ENCODE measurements at places on chromosomes 5 and 9. TPM values are rescaled to one million over a fixed set of nuclear protein-coding genes. Genes with fewer than 3 reads are reported as not detected.

DNA sequence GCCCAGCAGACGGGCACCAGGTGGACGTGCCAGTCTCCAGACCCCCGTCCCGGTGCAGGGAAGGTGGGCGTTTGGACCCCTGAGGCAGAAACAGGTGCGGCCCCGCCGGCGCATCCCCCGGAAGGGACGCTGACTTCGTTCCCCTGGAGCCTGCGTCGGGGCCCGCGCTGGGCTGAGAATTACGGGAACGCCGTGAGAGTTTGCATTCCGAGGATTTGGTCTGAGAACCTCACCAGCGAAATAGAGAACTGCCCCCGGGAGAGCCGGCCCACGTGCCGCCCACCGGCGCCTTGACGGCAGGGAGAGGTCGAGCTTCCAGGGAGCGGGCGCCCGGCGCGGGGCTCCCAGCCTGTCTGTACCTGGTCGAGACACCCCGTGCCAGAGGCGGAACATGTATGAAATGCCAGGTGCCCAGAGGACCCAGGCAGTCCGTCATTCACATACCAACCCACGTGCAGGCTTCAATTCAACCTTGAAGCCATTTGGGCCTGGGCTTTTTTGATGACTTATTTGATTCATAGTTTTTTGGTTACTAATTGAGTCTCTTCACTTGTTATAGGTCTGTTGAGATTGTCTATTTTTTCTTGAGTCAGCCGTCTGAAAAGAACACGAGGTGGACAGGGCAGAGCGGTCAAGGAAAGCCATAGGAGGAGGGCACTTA lies 877 bp upstream of the CAMSAP1 start:
- DNase-seq = no peak

- DNase-seq = no peak
Measured at GRCh38 chr5:141623611-141624010, 4.8 kb upstream of the DIAPH1 start.

DNA sequence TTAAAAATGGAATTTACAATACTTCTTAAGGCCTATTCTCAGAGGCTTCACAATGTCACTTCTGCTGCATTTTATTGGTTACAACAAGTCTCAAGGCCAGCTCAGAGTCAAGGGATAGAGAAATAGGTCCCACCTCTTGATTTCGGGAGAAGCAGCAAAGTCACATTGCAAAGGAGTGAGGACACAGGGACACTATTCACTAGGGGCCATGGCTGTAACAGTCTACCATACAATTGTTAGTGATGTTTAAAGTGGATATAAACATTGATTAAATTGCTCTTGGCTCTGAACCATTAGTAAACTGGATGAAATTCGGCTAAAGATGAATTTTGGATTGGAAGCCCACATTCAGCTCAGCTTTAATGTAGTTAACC lies 21.7 kb upstream of the CMBL start:
- DNase-seq = no peak

GRCh38 chr5:115815693-115816225 lies 700 bp downstream of the CDO1 start:
- DNase-seq = no peak

DNA sequence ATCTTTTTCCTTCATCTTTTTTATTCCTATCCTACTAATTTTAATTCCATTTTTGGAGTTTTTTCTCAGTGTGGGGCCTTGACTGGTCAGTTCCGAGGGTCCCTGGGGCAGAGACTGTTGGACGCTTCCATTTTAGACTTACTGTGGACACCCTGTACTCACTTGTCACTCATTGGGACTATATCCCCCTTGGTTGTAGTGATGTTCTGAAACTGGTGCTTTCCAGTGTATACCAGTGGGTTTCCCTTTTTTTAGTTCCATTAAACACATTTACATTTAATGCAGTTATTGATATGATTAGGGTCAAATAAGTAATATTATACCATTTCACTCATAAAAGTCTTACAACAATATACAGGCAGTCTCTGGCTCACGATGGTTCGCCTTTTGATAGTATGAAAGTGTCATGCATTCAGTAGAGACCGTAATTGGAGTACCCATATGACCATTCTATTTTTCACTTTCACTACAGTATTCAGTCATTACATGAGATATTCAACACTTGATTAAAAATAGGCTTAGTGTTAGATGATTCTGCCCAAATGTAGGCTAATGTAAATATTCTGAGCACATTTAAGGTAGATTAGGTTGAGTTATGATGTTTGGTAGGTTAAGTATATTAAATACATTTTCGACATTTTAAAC lies 46.0 kb downstream of the CNOT6 start:
- DNase-seq = no peak

DNA sequence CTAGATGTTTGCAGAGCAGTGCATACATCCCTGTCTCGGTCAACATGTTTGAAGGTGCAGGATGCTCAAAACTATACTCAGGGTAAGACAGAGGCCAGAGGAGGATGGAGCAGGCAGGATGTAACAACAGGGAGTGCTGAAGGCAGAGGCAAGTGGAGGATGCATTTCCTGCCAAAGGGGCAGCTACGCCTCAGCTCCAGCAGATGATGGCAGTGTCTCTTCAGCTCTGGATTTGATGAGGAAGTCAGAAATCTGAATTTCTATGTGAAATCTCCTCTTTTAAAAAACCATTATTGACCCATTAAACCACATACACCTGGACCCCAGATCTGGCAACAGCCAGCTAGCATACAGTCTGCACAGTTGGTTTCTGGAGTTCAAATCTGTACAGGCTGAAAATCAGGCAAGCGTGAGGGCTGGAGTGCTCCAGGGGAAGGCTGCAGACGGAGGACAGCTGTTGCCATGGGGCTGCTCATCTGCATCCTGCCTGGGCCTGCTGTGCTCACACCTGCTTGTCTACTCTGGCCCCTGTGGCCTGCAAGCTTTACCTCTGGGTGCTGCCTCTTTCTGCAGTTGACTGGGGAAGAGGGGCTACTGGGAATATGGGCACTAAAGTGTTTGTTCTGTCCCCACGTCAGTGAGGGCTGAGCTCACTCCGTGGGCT lies 152.9 kb upstream of the SLC28A3 start:
- DNase-seq = no peak

- DNase-seq = no peak
Measured at GRCh38 chr9:28999806-29000205, 1426.5 kb upstream of the C9orf72 start.

DNA sequence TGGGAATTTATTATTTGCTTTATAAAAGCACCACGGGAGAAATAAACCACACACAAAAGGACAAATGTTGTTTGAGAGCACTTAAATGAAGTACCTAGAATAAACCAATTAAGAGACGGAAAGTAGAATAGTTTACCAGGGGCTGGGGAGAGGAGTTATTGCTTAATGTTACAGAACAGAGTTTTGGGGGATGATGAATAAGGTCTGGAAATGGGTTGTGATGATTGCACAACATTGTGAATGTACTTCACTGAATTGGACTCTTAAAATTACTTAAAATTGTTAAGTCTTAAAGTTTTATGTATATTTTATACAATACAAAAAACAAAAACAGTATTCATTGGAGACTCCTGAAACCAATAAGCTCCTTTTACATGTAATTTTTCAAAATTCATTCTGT lies 1.5 kb downstream of the ZBTB43 start:
- no peak for DNase-seq

DNA sequence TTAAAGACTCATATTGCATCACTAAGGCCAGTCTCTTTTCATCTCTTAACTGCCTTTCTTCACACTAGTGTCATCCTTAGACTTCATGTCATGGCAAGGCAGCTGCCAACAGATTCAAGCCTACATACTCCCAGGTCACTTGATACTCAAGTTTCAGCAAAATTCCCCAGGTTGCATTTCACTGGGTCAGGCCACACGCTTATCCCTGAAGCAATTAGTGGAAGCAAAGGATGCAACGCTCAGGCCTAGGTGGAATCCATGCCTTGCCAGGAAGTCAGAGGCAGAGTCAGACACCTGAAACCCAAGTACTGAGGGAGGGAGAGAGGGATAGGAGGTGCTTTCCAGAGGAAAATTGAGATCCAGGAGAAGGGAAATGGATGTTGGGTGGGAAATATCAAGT lies 28.9 kb downstream of the YIPF5 start:
- no peak for DNase-seq

GRCh38 chr5:124599028-124599973 lies 147.1 kb downstream of the ZNF608 start:
- DNase-seq = no peak

DNA sequence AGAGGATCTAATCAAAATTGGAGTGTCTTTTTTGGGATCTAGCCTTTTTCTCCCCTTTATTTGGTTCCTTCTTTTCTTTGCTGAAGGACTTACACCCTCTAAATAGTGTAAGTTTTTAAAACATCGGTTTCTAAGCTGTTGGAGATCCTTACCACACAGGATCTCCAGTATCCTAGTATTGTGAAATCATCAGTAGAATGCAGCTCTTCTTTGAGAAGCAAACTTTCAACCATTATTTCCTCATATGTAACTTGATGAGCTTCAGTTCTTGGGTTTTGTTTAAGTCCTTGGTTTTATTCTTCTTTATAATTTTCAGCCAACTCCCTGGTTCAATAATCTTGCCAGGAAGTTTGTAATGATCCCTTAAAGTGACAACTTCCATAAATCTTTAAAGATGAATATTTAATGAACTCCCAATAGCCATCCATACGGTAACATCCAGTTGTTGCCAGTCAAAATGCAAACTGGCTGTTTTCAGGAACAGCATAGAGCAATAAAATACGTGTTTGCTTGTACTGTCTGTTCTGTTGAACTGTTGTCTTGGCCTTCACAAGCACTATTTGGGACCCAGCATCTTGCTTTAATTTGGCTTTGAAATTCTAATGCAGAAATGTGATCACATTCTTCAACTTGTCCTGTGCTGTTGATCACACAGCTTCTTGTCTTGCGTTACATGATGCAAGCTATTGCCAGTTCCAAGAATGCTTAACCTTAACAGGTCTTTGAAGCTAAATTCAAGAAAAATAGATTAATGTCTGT lies 34.8 kb upstream of the TTC23L start:
- DNase-seq = no peak

- no peak for DNase-seq
Measured at GRCh38 chr5:33789567-33789957, 102.2 kb downstream of the ADAMTS12 start.

DNA sequence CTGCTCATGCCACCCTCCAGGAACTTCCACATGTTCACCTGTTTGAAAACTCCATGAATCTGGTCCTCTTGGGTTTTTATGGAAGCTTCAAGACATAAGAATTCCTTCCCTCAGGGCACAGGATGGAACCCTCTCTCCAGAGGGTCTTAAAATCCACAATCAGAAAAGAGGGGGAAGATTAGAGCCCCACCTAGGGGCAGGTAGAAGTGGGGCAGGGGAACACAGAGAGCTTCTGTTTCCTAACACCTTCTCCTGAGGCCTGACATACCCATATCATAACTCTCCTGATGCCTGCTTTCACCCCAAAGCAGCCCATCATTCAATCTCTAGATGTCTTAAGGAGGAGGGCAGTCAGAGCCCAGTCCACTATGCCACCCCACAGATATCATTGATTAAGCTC lies 1087.7 kb upstream of the ARRDC3 start:
- no peak for DNase-seq

- no peak for DNase-seq
Measured at GRCh38 chr9:23677446-23677845, 148.6 kb downstream of the ELAVL2 start.

DNA sequence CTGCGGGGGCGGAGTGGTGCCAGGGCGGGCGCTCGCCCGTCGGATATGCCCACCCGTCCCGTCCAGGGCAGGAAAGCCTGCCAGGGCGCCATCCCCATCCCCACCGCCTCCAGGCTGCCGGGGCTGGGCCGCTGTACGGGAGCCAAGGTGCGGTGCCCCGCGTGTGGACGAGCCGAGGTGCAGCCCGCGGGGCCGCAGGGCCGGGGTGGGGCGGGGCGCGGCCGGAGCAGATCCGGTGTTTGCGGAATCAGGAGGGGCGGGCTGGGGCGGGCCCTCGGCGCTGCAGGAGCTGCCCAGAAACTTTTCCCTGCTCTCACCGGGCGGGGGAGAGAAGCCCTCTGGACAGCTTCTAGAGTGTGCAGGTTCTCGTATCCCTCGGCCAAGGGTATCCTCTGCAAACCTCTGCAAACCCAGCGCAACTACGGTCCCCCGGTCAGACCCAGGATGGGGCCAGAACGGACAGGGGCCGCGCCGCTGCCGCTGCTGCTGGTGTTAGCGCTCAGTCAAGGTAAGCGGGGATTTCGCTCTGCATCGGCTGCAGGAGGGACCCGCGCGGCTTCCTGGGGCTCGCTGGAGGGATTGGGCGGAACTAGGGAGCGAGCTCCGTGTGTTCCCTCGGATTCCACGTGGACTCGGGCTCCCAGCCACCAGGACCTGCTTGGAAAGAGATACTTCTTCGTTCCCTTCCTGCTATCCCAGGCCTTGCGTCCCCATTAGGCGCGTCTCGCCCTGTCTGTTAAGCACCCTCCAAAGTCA lies at the start of gene ITGA2:
ITGA2 (plus strand) TSS at position 328 of the 756 bp plus-strand sequence; CDS start at position 445, 117 bp downstream.
- DNase-seq = peak; percentile 34

GRCh38 chr9:126204197-126204596 lies 122.4 kb upstream of the MVB12B start:
- DNase-seq = no peak

- DNase-seq = no peak
Measured at GRCh38 chr9:96168882-96169281, 133.1 kb downstream of the HSD17B3 start.

DNA sequence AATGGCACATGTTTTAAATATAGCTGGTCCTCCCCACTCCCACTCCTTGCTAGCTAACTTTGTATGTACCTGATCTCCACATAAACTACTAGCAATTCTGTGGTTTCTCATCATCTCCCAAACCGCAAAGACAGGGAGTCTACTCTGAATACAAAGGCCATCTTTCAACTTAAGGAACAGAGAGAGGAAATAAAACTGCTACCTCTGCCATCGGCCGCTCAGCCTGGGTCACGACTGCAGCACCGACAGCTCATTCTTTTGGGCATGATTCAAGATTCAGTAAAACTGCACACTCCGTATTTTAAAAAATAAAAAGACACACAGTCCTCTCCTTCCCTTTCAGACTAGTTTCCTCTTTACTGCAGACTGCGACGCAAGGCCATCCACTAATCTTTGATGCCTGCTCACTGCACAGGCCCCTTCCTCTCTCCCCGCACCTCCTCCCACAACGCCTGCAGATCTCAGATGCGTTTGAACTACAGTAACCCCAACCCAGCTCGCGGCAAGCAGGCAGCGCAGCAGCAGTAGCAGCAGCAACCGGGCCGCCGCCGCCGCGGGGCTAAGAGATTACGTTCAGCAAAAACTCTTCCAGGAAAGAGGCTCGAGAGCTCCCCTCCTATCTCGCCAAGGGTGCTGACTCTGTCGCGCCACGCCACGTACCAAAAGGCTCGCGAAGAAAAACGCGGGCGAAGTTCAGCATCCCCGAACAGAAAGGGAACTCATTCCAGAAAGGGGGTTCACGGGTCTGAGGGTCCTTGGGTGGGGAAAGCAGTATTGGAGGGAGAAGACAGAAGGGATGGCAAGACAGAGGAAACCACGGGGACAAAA lies 1.5 kb downstream of the RNF145 start:
- DNase-seq = peak; percentile 81

The CTXN3 gene
- not detected for total RNA-seq

The KDM4C gene
- 26.8 TPM for total RNA-seq

The ZNF367 gene
- 4.4 TPM for total RNA-seq

The CCL28 gene
- total RNA-seq = not detected

The INSYN2B gene
- 0.49 TPM for total RNA-seq

The GPR151 gene
- not detected for total RNA-seq

The PIP5K1B gene
- 1.3 TPM for total RNA-seq

The SLC34A3 gene
- total RNA-seq = 0.27 TPM

Data from mesothelial cell of epicardium (in vitro differentiated cells).